Cortex of kidney (tissue), 1 donor: ENCODE measurements at places on chromosomes 5 and 9.

- DNase-seq, result no peak
Measured at GRCh38 chr9:134698587-134699342, 57.2 kb downstream of the COL5A1 start.

DNA sequence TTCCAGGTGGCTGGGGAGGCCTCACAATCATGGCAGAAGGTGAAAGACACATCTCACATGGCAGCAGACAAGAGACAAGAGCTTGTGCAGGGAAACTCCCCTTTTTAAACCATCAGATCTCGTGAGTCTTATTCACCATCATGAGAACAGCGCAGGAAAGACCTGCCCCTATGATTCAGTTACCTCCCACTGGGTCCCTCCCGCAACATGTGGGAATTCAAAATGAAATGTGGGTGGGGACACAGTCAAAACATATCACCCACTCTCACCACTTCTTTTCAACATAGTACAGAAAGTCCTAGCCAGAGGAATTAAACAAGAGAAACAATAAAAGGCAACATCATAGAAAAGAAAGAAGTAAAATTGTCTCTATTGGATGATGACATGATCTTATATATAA, 223.4 kb upstream of the SLC24A2 start:
- DNase-seq, result no peak

DNA sequence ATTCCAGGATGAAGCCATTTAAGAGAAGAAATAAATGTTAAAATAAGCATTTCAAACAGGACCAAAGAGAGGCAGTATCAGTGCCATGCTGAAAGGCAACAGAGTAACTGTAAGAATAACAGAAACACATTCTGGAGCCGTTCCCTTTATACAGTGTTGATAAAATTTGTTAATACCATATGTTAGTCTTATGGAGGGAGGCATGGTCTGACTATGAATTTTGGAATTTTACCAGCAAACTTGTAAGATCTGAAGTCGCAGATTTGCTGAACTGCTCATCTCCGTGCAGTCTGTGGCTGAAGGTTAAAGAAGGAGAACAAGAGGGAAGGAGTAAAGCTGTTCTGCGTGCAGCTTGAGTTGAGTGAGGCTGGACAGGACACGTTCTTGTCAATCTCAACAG, 508.4 kb downstream of the NFIB start:
- no peak for DNase-seq

- DNase-seq, result no peak
Measured at GRCh38 chr5:35133186-35133585, 85.4 kb upstream of the AGXT2 start.

- DNase-seq, result no peak
Measured at GRCh38 chr5:172281346-172281745, 2.2 kb downstream of the UBTD2 start.

DNA sequence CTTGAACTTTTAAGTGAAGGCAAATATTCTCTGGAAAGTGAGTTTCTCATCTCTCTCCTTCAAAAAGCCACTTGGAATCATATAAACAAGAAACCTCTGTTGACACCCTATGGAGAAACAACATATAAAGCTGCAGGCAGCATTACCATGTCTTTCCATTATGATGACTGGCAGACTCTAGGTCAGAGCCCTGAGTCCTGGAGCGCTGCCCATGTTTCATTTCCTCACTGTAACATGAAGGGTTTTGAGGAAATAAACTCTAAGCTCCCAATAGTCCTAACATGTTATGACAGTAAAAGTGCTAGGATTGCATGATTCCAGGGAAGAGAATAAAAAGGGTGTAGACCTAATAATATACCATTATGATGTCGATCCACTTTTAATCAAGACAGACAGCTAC, 220.6 kb downstream of the CTNND2 start:
- no peak for DNase-seq

DNA sequence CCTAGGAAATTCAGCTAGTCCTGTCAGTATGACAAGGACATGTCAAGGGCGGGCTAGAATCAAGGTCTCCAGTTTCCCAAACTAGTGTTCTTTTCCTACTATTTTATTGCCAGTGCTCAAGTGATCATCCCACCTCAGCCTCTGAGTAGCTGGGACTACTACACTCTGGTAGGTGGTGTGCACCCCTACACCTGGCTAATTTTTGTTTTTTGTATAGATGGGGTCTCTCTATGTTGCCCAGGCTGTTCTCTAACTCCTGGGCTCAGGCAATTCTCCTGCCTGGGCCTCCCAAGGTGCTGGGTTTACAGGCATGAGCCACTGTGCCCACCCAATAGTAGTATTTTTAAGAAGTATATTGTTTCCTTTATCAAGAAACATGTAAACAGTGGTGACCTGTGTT, 54.0 kb downstream of the C9orf85 start:
- no peak for DNase-seq
